MCF 10A (cell line): ENCODE measurements at places on chromosomes 7 and 10. TPM values are rescaled to one million over a fixed set of nuclear protein-coding genes. Genes with fewer than 3 reads are reported as not detected.
A peak's percentile ranks its signal among the peaks of the same experiment; 100 is the strongest.

DNA sequence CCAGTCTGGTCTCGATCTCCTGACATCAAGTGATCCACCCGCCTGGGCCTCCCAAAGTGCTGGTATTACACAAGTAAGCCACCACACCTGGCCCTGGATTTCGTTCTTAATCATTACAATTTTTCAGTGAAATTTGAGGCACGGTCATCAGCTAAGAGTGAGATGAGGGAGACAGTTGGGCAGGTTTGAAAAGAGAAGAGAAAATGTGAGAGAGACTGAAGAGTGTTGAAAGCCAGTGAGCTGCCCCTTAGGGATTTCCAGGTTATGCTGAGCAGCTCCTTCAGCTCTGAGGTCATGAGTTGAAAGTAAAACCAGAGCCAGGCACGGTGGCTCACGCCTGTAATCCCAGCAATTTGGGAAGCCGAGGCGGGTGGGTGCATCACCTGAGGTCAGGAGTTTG, 5.9 kb upstream of the UPF2 start:
- no peaks in the 10 kb centered on the region for H3K36me3 ChIP-seq
- H3K4me1 ChIP-seq, result peaks cover under 1% of the 10 kb centered on the region
- H3K4me3 ChIP-seq, result no peak overlapping the region
- no peaks in the 10 kb centered on the region for H3K27me3 ChIP-seq
- no peak for DNase-seq

GRCh38 chr10:4576206-4576605, 249.8 kb upstream of the AKR1E2 start:
- no peak overlapping the region for H3K27ac ChIP-seq
- H3K27me3 ChIP-seq, result no peaks in the 10 kb centered on the region
- no peaks in the 10 kb centered on the region for H3K4me1 ChIP-seq
- no peak overlapping the region for H3K4me3 ChIP-seq

CYP2C19 gene
- not detected in 2 replicates for total RNA-seq

- no peak overlapping the region for H3K27ac ChIP-seq
- H3K27me3 ChIP-seq, result no peaks in the 10 kb centered on the region
- peaks cover 6% of the 10 kb centered on the region for H3K36me3 ChIP-seq
- no peak for DNase-seq
Measured at GRCh38 chr10:101380353-101381017, 26.5 kb downstream of the BTRC start.

- H3K36me3 ChIP-seq, result peaks cover 6% of the 10 kb centered on the region
- no peaks in the 10 kb centered on the region for H3K4me1 ChIP-seq
- H3K27me3 ChIP-seq, result no peaks in the 10 kb centered on the region
Measured at GRCh38 chr7:18573410-18574234, 78.1 kb downstream of the HDAC9 start.

- no peaks in the 10 kb centered on the region for H3K36me3 ChIP-seq
- H3K4me1 ChIP-seq, result peaks cover 10% of the 10 kb centered on the region
- H3K4me3 ChIP-seq, result no peak overlapping the region
- no peak overlapping the region for H3K27ac ChIP-seq
- DNase-seq, result no peak
- H3K27me3 ChIP-seq, result no peaks in the 10 kb centered on the region
Measured at GRCh38 chr10:43855667-43856210, 207.1 kb upstream of the ZNF32 start.

GRCh38 chr10:59124187-59124586, 52.3 kb upstream of the PHYHIPL start:
- H3K27ac ChIP-seq, result no peak overlapping the region
- peaks cover 75% of the 10 kb centered on the region for H3K27me3 ChIP-seq
- H3K4me3 ChIP-seq, result no peak overlapping the region

- peaks cover 22% of the 10 kb centered on the region for H3K36me3 ChIP-seq
- H3K4me3 ChIP-seq, result peak overlapping the region; percentile 70
- H3K27ac ChIP-seq, result peak overlapping the region; percentile 78
- peak; percentile 61 for DNase-seq
- peaks cover 31% of the 10 kb centered on the region for H3K4me1 ChIP-seq
- H3K27me3 ChIP-seq, result no peaks in the 10 kb centered on the region
Measured at GRCh38 chr7:55965805-55966421, 1.5 kb downstream of the NIPSNAP2 start.

DNA sequence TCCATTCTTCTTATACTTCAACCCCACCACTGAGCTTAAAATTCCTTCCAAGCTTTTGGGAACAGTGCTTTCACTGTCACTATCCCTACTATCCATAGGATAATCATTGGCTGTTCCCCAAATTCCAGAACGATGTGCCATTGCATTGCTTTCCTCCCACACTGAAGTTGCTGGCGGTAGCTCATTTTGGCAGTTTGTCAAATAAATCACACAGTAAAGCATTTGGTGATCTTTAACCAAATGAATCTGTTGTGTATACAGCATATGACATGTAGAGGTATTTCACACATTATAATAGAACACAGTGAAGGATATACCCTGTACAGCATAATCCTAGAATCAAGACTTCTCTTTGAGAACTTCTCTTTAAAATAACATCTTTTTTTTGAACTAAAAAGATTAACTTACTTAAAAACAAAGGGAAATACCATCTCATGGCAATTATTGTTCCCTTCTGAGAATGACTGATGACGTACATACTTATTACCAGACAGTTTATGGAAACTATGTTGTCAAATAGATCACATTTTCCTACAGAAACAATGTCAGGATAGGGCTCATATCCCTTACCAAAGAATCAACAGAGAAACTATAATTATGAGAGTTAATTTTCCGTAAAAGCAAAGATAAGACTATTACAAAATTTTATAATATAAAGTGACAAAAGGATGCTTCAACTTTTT, 93.6 kb downstream of the CTNNA3 start:
- H3K4me3 ChIP-seq, result no peak overlapping the region
- DNase-seq, result peak; percentile 90
- no peak overlapping the region for H3K27ac ChIP-seq
- peaks cover 5% of the 10 kb centered on the region for H3K36me3 ChIP-seq
- H3K4me1 ChIP-seq, result peaks cover 25% of the 10 kb centered on the region

- DNase-seq, result peak; percentile 22
- no peaks in the 10 kb centered on the region for H3K27me3 ChIP-seq
Measured at GRCh38 chr7:44912775-44913347, 27.5 kb upstream of the PURB start.
